ENCODE measurements at places on chromosomes 16 and 17. TPM values are rescaled to one million over a fixed set of nuclear protein-coding genes. Genes with fewer than 3 reads are reported as not detected.

The JPH3 gene
- total RNA-seq: not detected

The CPHXL2 gene
- total RNA-seq: not detected

The GRAPL gene
- total RNA-seq: 40.6 TPM

The TNK1 gene
- total RNA-seq: 0.28 TPM

The SMPD3 gene
- total RNA-seq: under 0.01 TPM

The GOSR1 gene
- total RNA-seq: 20.7 TPM

The APOBR gene
- total RNA-seq: not detected

The CBX2 gene
- total RNA-seq: 7.5 TPM

The HES7 gene
- 0.09 TPM for total RNA-seq

The PTX4 gene
- total RNA-seq: not detected

The CD300LG gene
- 0.09 TPM for total RNA-seq

The ACSM3 gene
- total RNA-seq: 0.19 TPM

The TEX14 gene
- under 0.01 TPM for total RNA-seq

The RPRML gene
- 0.09 TPM for total RNA-seq

The NPIPB9 gene
- 3.5 TPM for total RNA-seq

The RNF135 gene
- 5.7 TPM for total RNA-seq

The CDRT15 gene
- not detected for total RNA-seq

Data from endothelial cell of coronary artery (primary cell).